ENCODE measurements at places on chromosomes 7 and 10.

DNA sequence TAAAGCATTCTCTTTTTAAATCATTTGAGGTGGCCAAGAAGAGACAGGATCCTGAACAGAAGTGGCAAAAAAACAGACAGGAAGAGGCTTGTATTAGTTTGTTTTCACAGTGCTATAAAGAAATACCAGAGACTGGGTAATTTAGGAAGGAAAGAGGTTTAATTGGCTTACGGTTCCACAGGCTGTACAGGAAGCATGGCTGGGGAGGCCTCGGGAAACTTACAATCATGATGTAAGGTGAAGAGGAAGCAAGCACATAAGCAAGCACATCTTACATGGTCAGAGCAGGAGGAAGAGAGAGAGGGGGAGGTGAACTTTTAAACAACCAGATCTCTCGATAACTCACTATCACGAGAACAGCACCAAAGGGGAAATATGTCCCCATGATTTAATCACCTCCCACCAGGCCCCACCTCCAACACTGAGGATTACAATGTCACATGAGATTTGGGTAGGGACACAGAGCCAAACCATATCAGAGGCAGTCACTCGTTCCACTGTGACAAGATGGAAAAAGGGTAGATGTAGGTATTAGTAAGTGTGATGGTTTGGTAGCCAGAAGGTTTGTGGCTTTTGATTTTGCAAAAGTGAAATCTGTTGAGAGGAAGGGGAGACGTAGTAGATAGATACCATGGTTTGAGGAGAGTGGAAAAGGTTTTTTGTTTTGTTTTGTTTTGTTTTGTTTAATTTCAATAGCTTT lies 5.1 kb downstream of the MSRB2 start:
- DNase-seq = no peak

DNA sequence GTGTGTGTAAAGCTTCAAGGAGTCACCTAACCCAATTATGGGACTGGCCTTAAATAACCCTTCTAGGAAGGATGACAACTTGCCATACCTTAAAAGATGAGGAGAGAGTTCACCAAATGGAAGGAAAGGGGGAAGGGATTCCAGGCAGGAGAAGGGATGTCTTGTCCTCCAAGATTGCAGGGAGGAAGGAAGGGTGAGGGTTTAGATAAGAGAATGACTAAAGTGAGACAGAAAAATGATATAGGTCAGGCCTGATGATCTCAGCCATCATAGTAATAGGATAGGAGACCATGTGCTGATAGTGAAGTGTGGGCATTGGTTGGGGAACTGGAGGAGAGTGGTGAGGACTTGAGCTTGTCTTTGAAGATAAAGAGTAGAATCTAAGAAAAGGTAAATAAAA lies 7.7 kb upstream of the TMEM26 start:
- no peak for DNase-seq

DNA sequence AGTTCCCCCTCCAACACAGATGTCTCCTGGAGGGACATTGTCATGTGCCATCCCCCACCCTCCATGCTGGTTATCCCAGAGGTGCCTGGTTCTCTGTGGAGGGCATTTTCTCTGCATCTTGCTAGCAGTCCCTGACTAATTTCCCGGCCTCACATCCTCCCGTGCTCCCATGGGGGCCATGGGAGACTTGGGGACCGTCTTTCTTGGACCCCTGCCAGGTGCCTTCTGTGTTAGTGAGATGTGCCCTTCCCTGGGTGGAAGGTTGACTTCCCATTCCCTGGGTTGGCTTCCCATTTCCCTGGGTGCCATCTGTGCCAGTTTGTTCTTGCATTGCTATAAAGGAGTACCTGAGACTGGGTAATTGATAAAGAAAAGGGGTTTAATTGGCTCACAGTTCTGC lies 22.5 kb upstream of the GNA12 start:
- DNase-seq = no peak

GRCh38 chr7:106175507-106175906 lies 63.4 kb upstream of the SYPL1 start:
- DNase-seq = no peak

GRCh38 chr10:78588194-78588811 lies 480.5 kb upstream of the ZMIZ1 start:
- peak; percentile 98 for DNase-seq
